Activated CD8-positive, alpha-beta memory T cell treated with anti-CD3 and anti-CD28 coated beads for 1 hour (primary cell): ENCODE measurements at places on chromosomes 4 and X.

DNA sequence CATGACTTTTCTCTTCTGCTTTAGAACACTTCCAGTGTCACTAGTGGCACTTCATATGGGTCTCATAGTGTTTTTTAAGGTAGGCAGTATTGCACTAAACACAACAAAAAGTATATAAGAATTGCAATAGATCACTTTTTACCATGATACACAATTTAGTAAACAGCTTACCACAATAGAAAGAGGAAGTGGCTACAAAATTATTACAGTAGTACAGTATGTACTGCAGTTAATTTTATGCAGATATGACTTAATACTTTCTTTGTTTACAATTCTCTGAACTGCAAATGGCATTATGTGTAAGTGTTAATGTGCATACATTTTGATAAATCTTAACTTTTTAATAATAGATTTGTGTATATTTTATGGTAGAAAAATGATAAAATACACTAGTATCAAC lies 157.3 kb downstream of the RRAGB start:
- no peak for DNase-seq

DNA sequence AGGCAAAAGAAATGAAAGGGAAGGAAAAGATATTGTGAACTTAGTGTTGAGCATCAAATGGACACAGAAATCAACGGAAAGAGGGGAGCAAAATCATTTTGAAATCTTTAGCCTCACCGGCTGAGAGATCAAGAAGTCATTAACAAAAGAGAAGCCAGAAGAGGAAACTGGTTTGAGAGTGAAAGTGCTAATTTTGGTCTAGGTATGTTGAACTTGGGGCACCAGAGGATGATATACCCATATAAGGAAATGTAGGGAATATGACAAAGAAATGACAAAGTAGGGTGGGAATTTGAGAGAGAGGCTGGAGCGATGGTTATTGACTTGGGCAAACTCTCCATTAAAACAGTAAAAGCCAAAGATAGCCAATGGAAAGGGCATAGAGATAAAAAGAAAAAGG lies 183.4 kb upstream of the ATOH1 start:
- DNase-seq: no peak

- no peak for DNase-seq
Measured at GRCh38 chrX:44062840-44063239, 89.7 kb upstream of the NDP start.

- no peak for DNase-seq
Measured at GRCh38 chrX:10015723-10016518, 48.8 kb downstream of the CLDN34 start.

- DNase-seq: peak; percentile 9
Measured at GRCh38 chr4:146243141-146243882, 29.0 kb downstream of the REELD1 start.

GRCh38 chrX:43703211-43703791 lies 47.2 kb downstream of the MAOA start:
- DNase-seq: no peak
